ENCODE measurements at places on chromosomes 1 and 21.

DNA sequence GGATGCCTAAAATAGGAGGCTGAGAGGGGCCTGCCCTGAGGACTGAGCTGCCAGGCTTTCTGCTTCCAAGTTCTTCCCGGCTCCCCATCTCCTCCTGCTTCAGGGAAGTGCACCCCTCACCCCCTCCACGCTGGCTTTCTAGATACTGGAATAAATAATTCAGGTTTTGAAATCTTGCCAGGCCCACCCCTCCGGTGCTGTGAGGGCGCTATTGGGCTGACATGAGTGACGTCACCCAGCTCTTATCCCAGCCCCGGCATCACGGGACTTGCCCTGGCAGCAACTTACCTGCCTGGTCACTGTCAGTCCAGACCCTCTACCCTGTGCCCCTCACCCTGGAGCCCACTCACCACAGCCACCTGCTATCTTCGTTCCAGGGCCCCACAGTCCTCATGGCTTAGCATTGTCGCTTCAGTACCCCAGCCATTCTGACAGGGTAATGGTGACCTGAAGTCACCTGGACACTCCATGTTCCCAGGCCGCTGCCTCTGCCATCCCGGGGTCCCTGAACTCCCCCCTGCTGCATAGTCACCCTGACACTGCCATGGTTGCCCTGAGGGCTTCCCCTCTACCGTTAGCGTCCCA is 819 bp upstream of the GPR3 start:
- DNase-seq = no peak

DNA sequence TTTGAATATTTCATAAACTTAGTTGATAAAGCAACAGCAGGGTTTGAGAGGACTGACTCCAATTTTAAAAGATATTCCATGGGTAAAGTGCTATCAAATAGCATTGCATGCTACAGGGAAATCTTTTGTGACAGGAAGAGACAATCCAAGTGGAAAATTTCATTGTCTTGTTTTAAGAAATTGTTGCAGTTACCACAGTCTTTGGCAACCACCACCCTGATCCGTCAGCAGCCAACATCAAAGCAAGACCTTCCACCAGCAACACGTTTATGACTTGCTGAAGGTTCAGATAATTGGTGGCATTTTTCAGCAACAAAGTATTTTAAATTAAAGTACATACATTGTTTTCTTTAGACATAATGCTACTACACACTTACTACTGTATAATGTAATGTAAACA is 47.8 kb downstream of the ADGRL4 start:
- no peak for DNase-seq

- no peak for DNase-seq
Measured at GRCh38 chr21:33897739-33898138, 17.9 kb downstream of the ATP5PO start.

DNA sequence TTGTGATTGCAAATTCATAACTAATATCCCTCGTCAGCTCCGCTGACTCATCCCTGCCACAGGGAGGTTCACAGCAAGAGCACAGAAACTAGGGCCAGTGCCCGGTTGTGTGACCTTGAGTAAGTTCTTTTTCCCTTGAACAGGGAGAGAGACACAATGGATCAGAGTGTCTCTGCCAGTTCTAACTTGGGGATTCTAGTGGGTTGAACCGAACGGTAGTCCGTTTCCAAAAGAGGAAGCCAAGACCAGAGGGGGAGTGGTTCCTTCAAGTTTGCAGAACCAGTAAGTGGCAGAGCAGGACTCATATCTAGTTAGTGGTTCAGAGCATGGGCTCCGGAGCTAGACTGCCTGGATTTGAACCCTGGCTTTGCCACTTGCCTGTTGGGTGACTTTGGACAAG is 4.9 kb upstream of the SHISA4 start:
- DNase-seq = no peak

DNA sequence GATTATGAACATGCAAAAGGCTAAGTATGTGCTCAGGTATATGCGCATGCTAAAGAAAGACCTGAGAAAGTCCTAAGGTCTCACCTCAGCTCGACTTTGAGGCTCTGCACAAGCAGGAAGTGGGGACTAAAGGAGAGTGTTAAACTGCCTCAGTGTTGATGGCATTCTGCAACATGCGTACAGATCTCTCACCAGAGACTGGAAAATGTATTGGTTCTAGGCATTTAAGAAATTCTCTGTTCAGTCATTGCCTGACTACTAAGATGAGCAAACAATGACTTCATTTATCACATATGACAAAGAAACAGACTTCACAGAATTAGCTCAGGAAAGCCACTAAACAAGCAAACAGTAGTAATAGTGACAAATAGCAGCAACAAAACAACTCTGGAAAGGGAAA is 90.8 kb downstream of the USH2A start:
- no peak for DNase-seq

- DNase-seq = no peak
Measured at GRCh38 chr1:88802950-88803349, 88.4 kb downstream of the GTF2B start.

DNA sequence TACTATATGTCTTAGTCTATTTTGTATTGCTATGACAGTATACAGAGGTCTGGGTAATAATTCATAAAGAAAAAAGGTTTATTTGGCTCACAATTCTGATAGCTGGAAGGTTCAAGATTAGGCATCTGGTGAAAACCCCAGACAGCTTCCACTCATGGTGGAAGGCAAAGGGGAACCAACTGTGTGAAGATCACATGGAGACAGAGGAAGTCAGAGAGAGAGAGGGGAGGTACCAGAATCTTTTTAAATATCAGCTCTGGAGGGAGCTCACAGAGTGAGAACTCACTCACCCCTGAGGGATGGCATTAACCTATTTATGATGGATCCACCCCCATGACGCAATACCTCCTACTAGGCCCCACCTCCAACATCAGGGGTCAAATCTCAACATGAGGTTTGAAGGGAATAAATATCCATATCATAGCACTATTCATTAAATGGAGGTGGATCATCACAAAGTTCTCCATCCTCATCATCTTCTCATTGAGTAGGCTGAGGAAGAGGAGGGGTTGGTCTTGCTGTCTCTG is 290.5 kb downstream of the DSCAM start:
- no peak for DNase-seq

DNA sequence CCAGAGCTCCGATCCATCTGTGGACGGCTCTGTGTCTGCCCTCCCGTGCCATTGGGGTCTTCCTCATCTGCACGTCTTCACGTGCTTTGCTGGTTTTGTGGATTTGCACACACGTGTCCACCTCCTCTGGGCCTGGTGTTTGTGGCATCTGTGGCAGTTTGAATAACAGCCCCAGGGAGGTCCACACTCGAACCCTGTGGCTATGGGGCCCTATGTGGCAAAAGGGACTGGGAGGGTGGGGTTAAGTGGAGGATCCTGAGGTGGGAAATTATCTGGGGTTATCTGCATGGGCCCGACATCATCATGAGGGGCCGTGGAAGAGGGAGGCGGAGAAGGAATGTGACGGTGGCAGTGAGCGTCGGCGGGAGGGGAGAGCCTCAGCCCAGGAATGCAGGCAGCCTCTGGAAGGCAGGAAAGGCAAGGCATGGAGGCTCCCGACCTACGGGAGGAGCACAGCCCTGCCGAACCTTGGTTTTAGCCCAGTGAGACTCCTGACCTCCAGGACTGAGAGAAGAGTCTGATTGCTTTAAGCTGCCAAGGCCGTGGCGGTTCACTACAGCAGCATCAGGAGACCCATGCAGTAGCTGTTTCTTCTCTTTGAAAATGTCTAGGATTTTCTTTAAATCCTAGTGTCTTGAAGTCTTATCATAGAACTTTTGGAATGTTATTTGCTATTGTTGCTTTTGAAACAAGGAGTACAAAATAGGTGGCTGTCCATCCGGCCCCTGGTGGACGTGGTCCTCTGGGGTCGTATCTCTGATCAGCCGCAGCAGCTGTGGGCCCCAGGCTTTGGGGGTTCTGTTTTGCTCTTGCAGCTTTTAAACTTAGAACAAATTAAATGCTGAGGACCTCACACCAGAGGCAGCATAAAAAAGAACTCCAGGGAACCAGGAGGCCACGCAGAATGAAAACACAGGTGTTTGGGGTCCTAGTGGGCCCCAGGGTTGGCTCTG is 40.0 kb upstream of the LRRC3 start:
- DNase-seq = no peak

DNA sequence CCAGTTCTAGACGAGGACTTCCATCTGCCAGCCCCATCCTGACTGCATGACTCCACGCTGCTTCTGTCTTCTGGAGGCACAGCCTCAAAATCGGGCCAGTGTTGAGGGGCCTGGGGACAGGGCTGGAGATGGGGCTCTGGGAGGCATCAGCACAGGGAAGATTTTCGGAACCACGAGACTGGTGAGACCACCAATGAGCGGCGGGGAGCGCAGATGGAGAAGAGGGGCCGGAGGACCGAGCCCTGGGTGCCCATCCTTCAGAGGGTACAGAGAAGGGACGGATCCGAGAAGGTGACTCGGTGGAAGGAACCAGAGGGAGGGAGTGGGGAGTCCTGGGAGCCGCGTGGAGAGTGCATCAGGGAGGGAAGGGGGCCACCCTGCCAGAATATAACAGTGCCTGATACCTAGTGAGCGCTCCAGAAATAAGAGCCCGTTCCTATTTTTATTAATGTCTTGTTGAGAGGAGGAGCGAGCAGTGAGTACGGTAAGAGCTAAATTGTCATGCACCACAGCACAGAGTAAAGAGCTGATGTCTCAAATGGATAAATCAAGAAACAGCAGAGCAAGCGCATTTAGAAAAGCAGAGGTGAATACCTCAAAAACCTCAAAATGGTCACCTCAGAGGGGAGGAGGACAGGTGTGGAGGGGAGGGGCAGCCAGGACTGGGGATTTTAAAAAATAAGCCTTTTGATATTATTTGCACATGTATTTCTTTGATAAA is 26.2 kb upstream of the KIF26B start:
- DNase-seq = no peak

GRCh38 chr1:185239861-185240260 is 77.2 kb downstream of the IVNS1ABP start:
- no peak for DNase-seq

GRCh38 chr1:204633665-204634064 is 51.9 kb downstream of the LRRN2 start:
- no peak for DNase-seq

- DNase-seq = no peak
Measured at GRCh38 chr1:28663871-28664470, 4.6 kb upstream of the GMEB1 start.

DNA sequence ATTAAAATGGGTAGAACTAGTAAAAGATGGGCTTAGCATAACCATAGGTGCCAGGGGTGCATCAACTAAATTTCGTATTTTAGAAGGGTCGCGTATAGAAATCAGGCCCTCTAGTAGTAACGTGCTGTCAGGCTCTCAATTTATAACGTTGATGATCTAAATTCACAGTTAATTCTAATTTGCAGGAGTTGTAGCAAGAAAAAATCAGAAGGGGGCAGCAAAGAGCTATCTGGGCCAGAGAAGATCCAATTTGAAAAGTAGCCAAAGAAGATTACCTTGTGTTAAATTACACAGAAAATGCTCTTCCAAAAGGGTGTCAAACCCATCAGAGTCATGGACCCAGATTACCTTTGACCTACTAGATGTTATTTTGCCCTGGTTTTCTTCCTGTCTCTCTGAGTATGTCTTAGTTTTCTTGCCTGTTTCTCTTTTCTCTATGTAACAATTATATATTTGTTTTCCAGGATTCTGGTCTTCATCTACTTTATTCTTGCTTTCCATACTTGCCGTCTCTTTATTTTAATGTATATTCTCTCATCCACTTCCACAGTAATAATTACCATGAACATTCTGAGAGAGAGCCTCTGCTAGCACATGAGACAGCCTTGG is 1030.9 kb downstream of the AMY1C start:
- DNase-seq = no peak

GRCh38 chr1:201643835-201644104 is 104.8 kb downstream of the NAV1 start:
- DNase-seq = no peak

GRCh38 chr21:34969423-34970166 is 79.5 kb downstream of the RUNX1 start:
- no peak for DNase-seq

- DNase-seq = no peak
Measured at GRCh38 chr1:116075990-116076389, 35.2 kb upstream of the MAB21L3 start.

DNA sequence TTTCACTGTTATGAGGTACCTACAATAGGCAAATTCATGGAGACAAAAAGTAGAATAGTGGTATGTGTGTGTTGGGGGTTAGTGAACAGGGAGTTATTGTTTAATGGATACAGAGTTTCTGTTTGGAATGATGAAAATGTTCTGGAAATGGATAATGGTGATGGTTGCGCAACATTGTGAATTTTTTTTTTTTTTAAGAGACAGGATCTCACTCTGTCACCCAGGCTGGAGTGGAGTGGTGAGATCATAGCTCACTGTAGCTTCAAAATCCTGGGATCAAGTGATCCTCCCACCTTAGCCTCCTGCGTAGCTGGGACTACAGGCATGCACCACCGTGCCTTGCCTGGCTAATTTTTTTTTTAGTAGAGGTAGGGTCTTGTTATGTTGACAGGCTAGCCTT is 34.5 kb upstream of the TRABD2B start:
- no peak for DNase-seq

- DNase-seq = no peak
Measured at GRCh38 chr1:100206301-100206700, 28.2 kb upstream of the LRRC39 start.

DNA sequence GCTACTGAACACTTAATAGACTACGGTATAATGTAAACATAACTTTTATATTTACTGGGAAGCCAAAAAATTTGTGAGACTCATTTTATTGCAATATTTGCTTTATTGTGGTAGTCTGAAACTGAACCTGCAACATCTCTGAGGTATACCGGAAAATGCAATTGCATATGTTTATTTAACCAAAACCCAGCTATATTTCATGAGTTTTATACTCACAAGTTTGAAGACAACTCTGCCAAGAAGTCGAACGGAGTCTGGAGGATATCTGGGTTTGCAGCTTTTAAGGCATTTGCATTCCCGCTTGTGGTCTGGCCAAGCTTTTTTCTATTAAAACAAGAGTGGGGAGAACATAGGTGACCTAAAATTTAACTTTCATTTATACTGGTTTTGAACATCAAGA is 171.9 kb downstream of the SMYD3 start:
- DNase-seq = no peak

- DNase-seq = no peak
Measured at GRCh38 chr1:16091296-16091695, 17.8 kb upstream of the FAM131C start.

All from stimulated activated CD8-positive, alpha-beta memory T cell treated with anti-CD3 and anti-CD28 coated beads, Interleukin-7, amount 100 ng/mL, for 1 hour (primary cell).